ENCODE measurements at places on chromosomes 5 and 9. TPM values are rescaled to one million over a fixed set of nuclear protein-coding genes. Genes with fewer than 3 reads are reported as not detected.

DNA sequence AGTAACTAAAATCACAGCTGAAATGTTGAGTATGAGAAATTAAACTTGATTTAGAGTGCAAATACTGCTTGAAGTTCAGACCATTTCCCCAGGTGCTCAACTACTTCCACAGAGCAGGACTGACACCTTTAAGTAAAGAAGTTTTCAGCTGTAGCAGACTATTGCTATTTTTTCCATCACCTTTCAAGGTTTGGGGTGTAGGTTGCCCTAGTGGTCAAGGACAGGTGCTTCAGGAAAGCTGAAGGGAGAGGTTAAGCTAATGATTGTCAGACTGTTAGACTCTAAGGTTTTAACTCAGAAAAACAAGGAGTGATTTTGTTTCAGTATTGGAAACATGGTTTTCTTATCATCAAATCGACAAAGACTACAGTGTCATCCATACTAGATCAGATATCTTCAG, 162.1 kb downstream of the CCDC192 start:
- DNase-seq, result no peak

- DNase-seq, result no peak
Observed at GRCh38 chr5:32251871-32252458, 60.8 kb downstream of the MTMR12 start.

GRCh38 chr9:23674016-23674585, 151.9 kb downstream of the ELAVL2 start:
- no peak for DNase-seq

GRCh38 chr5:139743804-139744203, 51.8 kb upstream of the PSD2 start:
- no peak for DNase-seq

DNA sequence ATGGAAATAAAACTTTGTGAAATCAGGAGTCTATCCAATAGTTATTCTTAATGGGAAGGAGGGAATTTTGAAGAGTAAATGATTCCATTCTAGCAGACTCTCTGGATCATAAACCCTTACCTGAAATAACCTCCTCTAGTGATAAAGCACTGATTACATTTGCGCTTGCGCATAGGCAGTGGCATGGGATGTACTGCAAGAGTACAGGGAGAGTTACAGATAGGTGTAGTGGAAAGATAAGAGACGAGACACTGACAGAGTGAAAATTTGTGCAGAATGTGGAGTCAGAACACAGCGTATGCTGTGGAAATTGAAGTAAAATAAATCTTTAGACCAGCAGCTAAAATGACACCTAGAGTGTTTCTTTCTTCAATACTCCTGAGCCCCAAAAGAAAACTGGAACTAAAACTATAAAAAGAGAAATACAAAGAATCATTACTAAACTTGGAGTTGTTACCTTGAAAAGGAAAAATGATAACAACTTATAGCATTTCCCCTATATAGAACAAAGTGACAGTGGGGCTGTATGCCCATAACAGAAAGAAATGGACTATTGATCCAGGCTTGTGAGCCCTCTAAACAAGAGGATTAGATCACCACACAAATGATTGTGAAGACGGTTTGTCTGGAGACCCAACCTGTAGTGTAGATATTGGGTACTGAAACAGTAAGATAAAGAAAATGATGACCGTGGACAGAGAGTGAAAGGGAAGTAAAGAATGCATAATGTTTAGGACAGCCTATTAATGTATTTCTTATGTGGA, 1471.2 kb upstream of the NUDT12 start:
- no peak for DNase-seq

DNA sequence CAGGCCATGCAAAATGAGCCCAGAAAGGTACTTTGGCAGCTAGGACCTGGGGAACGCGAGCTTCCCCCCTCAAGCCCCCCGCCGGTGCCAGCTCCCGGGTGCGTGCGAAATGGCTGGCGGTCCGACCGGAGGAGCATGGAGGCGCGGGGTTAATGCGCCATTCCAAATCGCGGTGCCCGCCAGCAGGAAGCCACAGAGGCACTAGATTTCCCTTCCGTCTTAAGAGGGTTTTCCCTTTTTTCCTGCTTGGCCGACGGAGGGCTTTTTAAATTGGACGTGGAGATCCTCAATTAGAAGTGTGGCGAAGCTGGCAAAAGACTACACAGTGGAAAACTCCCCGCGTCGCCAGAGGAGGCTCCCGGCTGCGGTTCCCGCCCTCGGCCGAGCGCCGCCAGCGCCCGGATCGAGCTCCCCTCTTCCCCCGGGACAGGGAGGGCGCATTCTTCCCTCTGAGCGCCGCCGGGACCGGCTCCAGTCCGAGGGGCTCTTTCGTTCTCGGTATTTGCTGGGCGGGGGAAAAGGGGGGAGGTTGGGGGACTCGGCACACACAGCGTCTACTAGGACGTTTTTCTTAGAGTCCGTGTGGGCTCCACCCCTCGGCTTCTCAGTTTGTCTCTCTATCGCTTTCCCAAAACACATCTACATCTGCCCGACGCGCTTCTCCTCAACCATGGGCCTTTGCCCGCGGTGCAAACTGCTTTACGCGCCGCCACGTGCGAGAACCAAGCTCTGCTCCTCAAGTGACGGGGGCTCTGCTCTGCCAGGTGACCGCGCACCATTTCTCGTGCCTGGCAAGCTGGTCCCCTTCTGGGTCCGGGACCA, 3.0 kb downstream of the GDNF start:
- peak; percentile 69 for DNase-seq

- no peak for DNase-seq
Observed at GRCh38 chr9:128253991-128254346, 21.8 kb downstream of the GOLGA2 start.

- DNase-seq, result no peak
Observed at GRCh38 chr5:178590924-178591423, 781 bp upstream of the COL23A1 start.

DNA sequence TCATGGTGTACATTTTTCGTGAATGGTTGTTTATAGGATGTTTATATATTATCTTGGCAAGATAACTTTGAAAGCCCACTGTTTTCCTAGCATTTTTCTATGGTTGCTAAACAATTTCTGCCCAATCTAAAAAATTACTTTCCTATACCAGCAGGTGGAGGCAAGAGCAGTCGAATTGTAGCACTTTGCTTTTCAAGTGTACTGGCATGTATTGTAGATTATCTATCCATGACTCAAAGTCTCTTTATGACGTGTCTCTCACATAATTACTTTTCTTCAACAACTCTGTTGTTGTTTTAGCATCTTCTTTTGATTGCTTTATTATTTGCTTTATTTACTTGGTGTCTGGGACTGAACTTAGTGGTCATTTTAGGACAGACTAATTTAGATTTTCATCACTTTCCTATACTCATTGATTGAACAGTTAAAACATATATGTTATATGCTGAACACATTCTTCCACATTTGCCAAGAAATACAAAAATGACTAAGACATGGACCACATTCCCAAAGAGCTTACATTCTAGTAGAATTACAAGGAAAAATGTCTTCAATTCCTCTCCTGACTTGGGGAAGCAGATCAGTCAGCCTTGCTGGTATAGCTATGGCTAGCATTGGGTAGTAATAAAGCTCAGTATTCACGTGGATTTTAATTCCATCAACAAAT, 20.7 kb downstream of the NLN start:
- peak; percentile 63 for DNase-seq

DNA sequence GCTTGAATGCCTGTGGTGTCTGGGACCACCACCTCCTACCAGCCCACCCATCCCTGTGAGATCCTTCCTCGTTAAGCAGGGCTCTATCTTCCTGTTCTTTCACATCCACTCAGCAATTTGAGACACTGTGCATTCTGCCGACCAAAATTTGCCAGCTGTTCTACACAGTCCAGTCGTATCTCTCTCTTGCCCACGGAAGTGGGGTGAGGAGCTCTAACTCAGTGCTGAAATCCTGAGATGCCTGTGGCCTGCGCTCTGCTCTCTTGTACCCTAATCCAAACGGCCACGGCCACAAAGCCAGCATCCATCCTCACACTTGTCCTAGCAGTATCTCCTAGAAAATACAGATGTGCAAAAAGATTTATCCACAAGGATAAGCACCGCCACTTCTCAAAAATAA, 97.9 kb downstream of the MVB12B start:
- no peak for DNase-seq

- no peak for DNase-seq
Observed at GRCh38 chr5:144395704-144396103, 225.0 kb downstream of the KCTD16 start.

DNA sequence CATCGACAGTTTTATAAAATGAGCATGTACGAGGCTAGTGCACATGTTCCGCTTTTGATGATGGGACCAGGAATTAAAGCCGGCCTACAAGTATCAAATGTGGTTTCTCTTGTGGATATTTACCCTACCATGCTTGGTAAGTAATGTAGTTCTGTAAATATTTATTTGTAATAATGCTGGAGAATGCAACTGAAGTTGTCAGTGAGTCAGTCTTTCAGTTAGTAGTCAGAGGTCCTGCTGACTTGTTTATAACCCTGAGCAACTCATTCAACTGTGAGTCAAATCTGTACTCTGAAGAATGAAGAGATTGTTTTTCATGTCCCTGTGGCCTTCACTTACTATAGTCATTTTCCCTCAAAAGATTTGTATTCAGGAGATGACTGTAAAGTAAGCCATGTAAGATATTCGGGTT, 28.4 kb upstream of the GPR150 start:
- no peak for DNase-seq

GRCh38 chr5:150659360-150660107, 1.5 kb upstream of the MYOZ3 start:
- no peak for DNase-seq

DNA sequence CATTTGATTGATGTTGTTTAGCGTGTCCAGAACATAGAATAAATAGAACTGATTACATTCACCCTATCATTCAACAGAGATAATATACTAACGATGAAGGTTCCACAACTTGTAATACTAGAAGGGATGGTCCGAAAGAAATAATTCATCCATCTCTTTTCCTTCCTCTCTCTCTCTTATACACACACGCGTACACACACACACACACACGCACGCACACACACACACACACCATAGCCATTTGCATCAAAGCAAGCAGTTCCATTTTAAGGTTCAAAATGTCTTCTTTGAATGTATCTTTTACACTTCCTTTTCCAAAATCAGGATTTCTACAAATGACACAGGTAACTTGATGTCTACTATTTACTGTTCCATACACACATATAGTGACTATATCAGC, 887 bp downstream of the GDA start:
- no peak for DNase-seq

- DNase-seq, result no peak
Observed at GRCh38 chr5:101782352-101783103, 513.6 kb downstream of the SLCO4C1 start.

DNA sequence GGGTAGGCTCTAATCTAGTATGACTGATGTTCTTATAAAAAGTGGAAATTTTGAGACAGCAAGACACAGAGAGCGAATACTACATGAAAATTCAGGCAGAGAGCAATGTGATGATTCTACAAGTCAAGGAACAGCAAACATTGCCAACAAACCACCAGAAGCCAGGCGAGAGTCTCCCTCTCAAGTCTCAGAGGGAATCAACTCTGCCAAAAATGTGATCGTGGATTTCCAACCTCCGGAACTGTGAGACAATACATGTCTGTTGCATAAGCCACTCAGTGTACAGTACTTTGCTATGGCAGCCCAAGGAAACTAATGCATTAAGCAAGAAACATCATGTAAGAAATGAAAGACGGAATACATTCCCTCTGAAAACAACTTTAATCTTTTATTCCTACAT, 52.1 kb upstream of the CCNG1 start:
- peak; percentile 94 for DNase-seq

- DNase-seq, result no peak
Observed at GRCh38 chr5:143231973-143232812, 171.3 kb downstream of the NR3C1 start.

GRCh38 chr5:73125289-73125688, 4.9 kb downstream of the TMEM171 start:
- DNase-seq, result no peak

GRCh38 chr9:137453643-137454081, 5.5 kb downstream of the NSMF start:
- DNase-seq, result peak; percentile 86

DNA sequence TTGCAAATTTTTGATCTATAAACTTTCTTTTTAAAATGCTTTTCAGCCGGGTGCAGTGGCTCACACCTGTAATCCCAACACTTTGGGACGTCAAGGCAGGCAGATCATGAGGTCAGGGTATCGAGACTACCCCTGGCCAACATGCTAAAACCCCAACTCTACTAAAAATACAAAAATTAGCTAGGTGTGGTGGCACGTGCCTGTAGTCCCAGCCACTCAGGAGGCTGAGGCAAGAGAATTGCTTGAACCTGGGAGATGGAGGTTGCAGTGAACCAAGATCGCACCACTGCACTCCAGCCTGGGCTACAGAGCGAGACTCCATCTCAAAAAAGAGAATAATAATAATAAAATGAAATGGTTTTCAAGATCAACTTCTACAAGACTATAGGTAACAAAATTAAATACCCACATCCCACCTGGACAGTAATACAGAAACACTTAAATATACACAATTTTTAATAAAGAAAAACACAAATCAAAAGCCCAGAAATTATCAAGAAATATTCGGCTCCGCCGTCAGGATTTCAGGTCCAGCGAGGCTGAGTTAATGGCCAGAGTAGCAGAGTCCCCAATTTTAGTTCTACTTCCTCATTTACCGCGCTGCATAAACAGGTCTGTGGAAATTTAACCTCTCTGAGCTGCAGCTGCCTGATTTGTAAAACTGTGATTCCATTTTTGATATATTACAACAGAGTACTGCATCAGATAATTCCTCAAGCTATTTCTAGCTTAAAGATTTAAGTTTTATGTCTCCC, 4.0 kb downstream of the TUT7 start:
- DNase-seq, result no peak

- no peak for DNase-seq
Observed at GRCh38 chr5:75733767-75734166, 16.5 kb upstream of the POC5 start.

- DNase-seq, result no peak
Observed at GRCh38 chr9:135252980-135253304, 165.5 kb downstream of the OLFM1 start.

GRCh38 chr9:80158554-80159170, 586.9 kb downstream of the TLE4 start:
- peak; percentile 7 for DNase-seq

- no peak for DNase-seq
Observed at GRCh38 chr5:15634591-15635288, 134.8 kb downstream of the FBXL7 start.

- DNase-seq, result no peak
Observed at GRCh38 chr5:16810208-16810854, 125.8 kb downstream of the MYO10 start.

- no peak for DNase-seq
Observed at GRCh38 chr9:135500071-135500524, 384 bp upstream of the MRPS2 start.

DNA sequence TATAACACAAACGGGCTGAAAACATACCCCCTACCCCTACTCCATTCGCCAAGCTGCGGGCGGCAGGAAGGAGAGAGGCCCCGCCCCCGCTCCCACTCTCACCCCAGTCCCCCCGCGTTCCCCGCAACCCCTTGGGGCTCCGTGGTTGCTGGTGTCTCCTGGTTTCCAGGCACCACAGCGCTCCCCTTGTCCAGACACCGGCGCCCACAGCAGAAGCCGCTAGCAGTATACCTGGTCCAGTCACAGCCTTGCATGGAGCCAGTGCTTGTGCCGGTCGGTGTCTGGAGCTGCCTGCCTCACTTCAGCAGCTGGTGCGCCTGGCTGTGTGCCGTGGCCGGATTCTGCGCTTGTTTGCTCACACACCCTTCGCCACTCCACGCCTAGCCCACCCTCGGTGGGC, 240.5 kb upstream of the DAB2 start:
- no peak for DNase-seq

Gene ANKRD31
- 0.27 TPM for total RNA-seq

Gene SPINK13
- not detected for total RNA-seq

Gene SHC3
- 0.53 TPM for total RNA-seq

Gene PCDHB11
- 4.3 TPM for total RNA-seq

Gene NOXA1
- total RNA-seq, result 2.0 TPM

Data from muscle of leg (tissue), 16 donors.